ENCODE measurements at places on chromosomes 5 and 9.

- no peak for DNase-seq
Measured at GRCh38 chr5:145718956-145719355, 116.2 kb downstream of the PRELID2 start.

GRCh38 chr5:110900829-110901228, 162.0 kb downstream of the SLC25A46 start:
- DNase-seq = no peak

DNA sequence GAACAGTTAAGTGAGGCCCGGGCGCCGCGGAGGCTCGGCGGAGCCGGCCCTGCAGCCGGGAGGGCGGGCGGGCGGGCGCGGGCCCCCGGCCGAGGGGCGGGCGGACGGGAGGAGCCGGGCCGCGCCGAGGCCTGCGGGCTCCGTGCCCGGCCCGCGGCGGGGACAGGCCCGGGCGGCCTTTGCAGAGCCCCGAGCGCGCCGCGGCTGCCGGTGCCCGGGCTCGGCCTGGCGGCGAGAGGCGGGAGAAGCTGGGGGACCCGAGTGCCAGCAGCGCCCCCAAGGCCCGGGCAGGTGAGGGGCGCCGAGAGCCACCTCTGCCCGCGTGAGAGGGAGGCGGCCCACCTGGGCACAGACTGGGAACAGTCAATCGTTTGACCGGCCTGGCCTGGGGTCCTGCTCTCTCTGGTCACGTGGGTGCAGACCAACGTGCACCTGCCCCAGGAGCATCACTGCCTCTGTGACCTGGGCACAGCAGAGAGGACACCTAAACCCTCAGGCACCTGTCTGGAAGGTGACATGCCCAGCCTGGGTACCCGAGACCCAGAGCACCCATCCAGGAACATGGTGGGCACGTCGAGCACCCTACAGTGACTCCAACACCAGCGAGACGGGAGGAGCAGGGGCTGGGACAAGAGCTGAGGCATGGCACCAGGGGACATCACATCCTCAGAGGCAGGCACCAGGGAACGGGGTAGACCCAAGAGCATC, 531 bp downstream of the MVB12B start:
- DNase-seq = no peak

GRCh38 chr5:150848271-150848670, 1.9 kb downstream of the IRGM start:
- DNase-seq = no peak

DNA sequence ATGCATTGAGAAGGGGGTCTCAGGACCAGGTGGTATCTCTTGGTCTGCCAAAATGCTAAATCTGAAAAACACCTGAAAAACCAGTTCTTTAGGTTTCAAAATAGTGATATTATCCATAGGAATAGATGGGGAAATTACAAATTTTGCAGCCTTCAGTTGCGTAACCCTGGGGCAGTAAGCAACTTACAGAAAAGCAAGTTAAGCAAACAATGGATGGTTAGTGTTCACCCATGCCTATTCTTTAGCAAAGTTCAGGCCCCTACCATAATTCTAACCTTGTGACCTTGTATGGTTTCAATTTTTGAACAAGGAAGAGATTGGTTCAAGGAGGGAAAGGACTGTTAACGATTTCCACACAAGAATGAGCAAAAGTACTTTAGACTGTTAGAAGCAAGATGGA, 24.5 kb downstream of the GLRX start:
- no peak for DNase-seq

DNA sequence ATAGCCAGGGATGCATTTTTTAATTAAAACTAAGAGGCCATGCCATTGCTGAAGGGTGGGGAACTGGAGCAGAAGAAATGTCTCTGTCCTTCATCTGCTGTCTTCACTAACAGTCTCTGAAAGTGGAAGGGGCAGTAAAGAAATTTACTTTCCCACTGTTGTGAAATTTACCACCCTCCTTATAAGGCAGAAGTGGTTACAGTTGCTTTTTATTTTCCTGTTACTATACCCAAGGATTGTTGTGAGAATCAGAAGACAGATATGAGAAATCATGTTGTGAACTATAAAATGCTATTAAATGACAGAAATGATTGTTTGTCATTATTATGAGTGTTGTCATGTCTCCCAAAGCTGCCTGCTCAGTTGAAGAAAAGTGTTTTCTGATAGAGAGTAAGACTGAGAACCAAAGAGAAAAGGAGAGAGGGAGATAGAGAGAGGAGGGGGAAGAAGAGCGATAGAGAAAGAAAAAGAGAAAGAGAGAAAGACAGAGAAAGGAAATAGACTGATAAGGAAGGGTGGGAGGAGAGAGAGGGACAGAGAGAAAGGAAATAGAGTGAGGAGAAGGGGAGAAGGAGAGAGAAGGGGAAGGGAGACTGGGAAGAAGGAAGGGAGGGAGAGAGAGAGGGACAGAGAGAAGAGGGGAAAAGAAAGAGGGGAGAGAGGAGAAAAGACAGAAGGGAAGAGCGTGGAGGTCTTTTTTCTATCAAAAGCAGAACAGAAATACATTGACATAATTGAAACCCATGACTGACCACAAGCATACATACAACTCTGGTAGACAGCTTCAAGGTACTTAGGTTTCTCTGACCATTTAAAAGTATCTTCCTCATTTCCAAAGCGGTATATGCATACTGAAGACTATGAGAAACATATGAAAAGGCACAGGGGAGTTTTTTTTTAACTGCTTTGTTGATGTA, 22.5 kb downstream of the SEC61B start:
- no peak for DNase-seq

- no peak for DNase-seq
Measured at GRCh38 chr9:26677965-26678706, 214.5 kb downstream of the CAAP1 start.

GRCh38 chr5:156687514-156687913, 162.6 kb upstream of the PPP1R2B start:
- no peak for DNase-seq

- DNase-seq = no peak
Measured at GRCh38 chr9:69412741-69413150, 87.7 kb downstream of the ENTREP1 start.

- no peak for DNase-seq
Measured at GRCh38 chr5:100322483-100322882, 212.7 kb upstream of the FAM174A start.

DNA sequence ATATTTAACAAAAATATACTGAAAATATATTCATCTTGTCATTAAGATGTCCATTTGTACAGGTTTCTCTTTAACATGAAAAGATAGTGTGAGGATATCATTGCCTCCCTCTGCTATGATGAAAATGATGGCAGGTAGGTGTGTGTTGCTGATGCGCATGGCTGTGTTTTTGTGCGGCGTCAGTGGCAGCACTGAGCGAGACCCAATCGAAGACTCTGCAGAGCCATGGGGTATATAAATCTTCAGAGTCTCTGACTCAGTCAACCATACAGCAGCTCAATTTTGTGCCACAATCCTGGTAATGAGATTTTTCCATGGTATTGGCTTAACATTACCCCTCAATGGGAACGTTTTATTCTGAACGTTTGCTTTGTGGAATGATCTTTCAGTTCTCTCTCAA, 153.5 kb upstream of the IQGAP2 start:
- DNase-seq = no peak

DNA sequence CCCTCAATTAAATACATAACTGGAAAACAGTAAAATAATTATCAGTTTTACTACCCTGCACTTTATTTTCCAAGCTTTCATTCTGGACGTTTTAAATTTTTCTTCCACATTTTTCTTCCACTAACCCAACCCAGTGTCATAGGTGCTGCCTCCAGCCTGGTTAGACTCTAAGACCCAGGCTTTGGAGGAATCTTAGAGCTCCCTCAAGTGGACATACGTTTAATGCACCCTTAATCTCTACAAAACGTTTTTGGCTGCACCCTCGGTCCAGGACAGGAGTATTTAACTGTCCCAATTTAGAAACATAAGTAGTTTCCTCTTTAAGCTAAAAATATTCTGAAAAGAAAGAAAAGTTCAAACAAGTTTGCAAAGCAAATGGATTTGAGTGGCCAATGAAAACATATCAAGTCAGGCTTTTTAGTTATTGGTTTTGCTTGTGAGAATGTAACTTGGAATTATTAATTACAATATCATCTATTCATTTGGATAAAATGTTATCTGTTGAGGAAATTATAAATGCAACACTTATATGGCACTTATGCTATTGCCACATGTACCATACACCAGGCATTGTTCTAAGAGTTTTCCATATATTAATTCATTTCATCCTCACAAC, 38.9 kb downstream of the CDH6 start:
- DNase-seq = no peak

- DNase-seq = no peak
Measured at GRCh38 chr9:16312962-16313546, 557.4 kb downstream of the BNC2 start.

DNA sequence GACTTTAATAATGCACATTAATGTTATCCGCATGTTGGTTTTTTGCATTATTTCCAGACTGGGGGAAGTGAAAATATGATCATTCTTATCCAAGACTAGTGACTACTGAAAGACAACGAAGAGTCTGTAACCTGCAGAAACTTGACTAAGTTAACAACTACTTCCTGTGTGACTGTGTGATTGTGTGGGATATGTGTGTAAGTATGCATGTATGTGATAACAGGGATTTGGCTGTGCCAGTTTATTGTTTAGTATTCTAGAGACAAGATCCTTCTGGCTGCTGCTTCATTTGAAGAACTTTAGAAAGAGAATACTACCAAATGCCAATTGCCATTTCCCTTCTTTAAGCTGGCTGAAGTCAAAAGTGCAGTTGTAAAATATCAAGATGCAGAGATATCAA, 375.7 kb upstream of the PRR16 start:
- DNase-seq = no peak

- DNase-seq = no peak
Measured at GRCh38 chr5:66565878-66566277, 30.3 kb upstream of the MAST4 start.

GRCh38 chr5:74409712-74410111, 230.8 kb downstream of the ENC1 start:
- no peak for DNase-seq

DNA sequence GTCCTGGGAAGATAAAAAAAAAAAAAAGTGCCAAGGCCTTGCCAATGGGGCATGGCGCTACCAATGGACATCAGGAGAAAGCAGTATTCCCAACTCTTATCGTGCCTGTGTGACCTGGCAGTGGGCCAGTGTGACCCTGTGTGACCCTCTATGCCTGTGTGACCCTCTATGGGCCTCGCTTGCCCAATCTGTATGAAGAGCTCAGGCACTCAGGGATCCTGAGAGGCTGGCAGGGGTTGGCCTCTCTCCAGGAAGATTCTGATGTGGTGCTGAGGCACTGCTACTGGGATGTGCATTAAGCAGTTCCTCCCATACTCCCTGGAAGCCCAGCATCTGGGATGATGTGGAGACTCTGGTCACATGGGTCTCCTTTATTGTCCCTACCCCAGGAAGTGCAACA, 179.2 kb downstream of the MACROH2A1 start:
- DNase-seq = no peak

GRCh38 chr5:110413856-110414255, 312.6 kb downstream of the TMEM232 start:
- DNase-seq = no peak

DNA sequence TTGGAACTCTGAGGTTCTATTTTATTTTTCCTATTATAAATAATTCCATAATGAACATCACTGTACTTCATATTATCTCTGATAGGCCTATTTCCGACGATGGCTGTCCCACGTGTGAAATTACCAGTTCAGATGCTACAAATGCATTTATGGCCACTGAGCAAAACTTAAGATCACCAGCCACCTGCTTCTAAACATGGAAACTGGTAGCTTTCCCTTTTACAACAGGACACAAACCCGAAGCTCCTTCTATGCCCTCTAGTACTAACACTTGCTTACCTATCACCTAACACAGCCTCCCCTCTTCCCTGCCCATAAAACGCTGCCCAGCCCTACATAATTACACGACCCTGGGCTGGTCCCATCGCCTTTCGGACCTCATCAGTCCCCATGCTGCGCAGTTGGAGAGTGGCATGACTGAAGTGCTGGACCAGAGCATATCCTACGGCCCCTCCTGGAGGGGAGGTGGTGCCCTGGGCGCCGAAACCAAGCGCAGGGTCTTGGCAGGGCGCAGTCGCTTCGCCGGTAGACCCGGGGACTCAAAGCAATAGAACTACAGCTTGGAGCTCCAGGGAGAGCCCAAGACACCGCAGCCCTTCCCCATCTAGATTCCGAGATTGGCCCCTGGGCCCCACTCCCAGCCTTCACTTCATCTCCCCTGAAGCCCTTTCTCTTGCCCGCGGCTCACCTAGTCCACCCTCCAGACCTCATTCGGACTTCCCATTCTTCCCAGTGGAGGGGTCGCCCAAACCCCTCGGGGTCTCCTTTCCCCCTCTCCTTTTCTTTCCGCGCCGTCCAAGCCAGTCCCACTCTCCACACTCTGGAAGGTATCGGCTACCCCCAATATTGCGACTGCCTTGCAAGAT, 1.0 kb upstream of the SAP30L start:
- DNase-seq = no peak

- no peak for DNase-seq
Measured at GRCh38 chr9:17315341-17315740, 180.5 kb downstream of the CNTLN start.

GRCh38 chr5:108148715-108149139, 233.2 kb downstream of the FBXL17 start:
- no peak for DNase-seq

DNA sequence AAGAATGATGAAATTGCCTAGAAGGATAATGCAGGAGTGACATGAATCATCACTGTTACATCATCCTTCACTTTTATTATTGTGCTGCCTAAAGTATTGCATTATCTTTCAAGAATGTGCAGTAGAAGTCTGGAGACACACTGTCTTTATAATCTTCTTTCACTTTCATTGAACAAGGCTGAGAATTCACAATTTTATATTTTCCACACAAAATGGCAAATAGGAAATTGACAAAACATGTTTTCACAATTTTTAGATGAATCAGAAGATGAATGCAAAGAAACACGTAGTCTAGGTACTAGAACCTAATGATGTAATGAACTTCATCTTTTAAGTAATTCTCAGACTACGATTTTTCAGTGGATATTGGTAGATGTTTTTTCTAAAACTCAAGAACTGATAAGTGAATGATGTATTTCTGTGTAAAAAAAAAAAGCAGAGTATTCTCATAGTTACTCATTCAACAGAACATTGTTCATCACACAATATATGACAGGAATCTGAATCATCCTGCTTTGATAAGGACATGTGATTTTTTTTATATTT, 131.5 kb upstream of the GRHPR start:
- DNase-seq = no peak

- DNase-seq = no peak
Measured at GRCh38 chr9:100406962-100407361, 20.0 kb upstream of the MSANTD3 start.

- DNase-seq = no peak
Measured at GRCh38 chr9:33104401-33104800, 27.9 kb upstream of the SMU1 start.

DNA sequence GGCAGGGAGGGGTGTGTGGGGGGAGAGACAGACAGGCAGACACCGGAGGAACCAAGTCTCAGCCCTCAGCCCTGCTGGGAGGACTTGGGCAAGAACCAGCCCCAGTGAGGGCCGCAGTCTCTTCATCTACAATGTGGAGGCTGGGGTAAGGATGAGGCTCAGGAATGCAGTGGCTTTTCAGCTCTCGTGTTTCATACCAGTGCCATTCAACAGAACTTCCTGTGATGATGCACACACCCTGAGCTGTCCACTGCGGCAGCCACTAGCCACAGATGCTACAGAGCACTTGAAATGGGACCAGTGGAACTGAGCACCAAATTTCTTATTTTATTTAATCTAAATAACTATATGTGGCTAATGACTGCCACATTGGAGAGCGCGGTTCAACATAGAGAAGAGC, 10.7 kb downstream of the CAMK2A start:
- no peak for DNase-seq

GRCh38 chr9:72444435-72444834, 77.0 kb upstream of the TMC1 start:
- no peak for DNase-seq
